ENCODE measurements at places on chromosomes 2 and 18. TPM values are rescaled to one million over a fixed set of nuclear protein-coding genes. Genes with fewer than 3 reads are reported as not detected.

GALR1 gene
- not detected for total RNA-seq

GRCh38 chr2:168528469-168528868 is 72.4 kb downstream of the CERS6 start:
- no peak for DNase-seq

DNA sequence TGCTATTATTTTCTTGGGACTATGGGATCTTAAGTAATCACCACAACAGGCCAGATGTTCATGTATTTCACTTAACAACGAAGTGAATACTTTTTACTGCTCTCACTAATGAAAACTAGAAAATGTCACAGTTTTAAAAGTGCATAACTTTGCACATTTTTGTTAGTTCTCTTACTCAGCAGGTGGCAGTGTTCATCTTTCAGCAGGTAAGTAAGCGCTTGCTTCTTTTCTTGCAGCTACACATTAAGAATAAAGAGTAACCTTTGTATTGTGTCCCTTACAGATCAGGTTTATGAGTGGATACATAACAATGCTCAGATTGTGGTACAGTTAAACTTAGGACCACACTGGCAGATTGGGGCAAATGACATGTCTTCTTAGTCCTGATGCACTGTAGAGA is 61.0 kb downstream of the DAW1 start:
- no peak for DNase-seq

CGREF1 gene
- total RNA-seq: 29.1 TPM

GRCh38 chr2:126874961-126875360 is 23.7 kb upstream of the TEX51 start:
- no peak for DNase-seq

Data from MG63 (cell line).